ENCODE measurements at places on chromosomes 7 and 10.

- no peak for DNase-seq
These were observed 36.6 kb downstream of the TRUB1 start for GRCh38 chr10:114974625-114975024.

DNA sequence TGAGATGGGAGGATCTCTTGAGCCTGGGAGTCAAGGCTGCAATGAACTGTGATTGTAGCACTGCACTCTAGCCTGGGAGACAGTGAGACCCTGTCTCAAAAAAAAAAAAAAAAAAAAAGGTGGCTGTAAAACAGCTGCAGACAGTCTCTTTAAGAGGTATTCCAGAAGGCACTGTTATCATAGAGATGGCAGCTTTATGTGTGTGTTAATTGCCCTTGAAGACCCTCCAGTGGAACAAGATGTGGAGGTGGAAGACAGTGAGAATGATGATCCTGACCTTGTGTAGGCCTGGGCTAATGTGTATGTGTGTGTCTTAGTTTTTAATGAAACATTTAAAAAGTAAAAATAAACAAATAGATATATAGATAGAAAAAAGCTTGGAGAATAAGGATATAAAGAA, 66.0 kb downstream of the ZNF487 start:
- DNase-seq: no peak

DNA sequence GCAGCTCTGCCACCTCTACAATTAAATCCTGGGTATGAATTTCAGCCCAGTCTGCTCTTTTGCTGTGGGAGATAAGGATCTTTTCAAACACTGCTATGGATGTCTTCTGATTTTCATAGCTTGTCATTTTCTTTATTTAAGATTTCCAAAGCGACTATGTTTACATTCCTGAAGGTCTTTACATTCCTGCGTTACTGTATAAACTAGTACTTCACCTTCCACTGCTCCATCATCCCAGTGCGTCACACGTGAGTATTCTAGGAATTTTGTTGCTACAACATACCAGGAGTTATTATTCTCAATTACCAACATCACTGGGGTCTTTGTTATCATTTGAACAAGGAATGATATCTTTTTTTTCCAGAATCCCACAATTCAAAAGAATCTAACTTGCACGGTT, 944.7 kb downstream of the SORCS3 start:
- no peak for DNase-seq

DNA sequence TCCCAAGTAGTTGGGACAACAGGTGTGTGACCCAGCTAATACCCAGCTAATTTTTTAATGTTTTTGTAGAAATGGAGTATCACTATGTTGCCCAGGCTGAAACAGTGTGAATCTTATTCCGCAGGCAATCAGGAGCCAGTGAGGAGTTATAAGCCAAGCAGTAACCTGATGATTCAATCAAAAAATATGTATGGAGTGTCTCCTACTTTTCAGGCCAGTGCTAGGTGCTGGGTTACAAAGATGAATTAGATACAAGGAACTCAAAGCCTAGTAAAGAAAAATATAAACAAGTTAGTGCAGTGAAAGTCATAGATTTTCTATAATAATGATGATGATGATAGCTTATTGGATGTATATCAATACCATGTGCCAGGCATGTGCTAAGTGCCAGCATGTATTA, 13.2 kb upstream of the IFRD1 start:
- no peak for DNase-seq

GRCh38 chr10:77877441-77878344, 48.9 kb downstream of the DLG5 start:
- no peak for DNase-seq

DNA sequence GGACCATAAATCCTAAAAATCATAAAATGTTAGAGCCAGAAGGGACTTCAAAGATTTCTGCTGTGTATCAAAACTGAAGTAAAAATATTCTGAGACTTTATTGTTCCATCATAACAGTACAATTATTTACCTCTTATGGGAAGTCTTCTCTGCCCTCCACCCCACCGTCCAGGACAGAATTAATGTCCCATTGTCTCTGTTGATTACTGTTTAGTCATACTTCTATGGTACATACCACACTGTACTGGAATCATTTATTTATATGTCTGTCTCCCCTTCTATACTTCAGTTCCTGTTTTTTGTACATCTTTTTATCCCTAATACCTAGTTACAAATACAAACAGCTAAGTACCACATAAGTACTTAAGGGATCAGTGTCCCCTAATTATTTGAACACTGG, 91.4 kb upstream of the CAPZA2 start:
- no peak for DNase-seq

- no peak for DNase-seq
These were observed 203.5 kb downstream of the USP6NL start for GRCh38 chr10:11407939-11408338.

- no peak for DNase-seq
These were observed 688.0 kb upstream of the ZWINT start for GRCh38 chr10:57049096-57049495.

DNA sequence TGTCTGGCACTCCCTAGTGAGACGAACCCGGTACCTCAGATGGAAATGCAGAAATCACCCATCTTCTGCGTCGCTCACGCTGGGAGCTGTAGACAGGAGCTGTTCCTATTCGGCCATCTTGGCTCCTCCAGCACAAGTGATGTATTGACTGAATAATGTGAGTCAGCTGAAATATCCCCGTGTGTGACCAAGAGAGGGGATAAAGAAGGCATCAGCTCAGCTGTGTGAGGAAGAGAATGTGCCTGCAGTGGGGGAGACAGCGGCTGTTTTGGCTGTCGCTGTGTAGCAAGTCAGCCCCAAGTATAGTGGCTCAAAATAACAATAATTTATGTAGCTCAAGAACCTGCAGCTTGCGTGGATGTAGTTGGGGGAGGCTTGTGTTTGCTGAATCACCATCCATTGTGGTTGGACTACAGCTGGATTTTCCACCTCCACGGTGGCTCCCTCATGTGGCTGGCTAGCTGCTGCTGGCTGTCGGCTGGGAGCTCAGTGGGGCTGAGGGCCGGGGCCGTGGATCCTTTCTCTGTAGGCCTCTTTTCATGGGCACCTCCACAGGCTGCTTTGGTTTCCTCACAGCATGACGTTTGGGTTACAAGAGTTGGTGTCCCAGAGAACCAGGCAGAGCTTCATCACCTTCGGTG, 434.5 kb downstream of the CCSER2 start:
- DNase-seq: no peak

- DNase-seq: no peak
These were observed 4.4 kb upstream of the SEMA3C start for GRCh38 chr7:80923211-80923612.

DNA sequence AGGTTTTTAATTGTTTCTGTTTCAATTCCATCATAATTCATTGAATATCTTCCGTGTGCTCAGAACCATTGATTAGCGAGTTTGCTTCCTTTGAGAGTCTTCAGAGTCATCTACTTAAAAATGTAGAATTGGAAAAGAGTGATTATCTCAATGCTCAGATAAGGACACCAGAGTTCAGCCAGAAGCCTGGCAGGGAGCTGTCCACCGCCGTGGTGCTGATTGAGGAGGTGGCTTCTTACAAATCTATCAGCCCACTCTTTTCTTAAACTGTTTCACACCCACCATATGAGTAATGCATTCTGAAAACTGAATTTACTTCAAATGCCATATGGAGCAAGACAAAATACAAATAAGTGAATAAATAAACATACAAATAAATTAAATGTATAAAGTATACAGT, 79.3 kb downstream of the INSYN2A start:
- DNase-seq: no peak

DNA sequence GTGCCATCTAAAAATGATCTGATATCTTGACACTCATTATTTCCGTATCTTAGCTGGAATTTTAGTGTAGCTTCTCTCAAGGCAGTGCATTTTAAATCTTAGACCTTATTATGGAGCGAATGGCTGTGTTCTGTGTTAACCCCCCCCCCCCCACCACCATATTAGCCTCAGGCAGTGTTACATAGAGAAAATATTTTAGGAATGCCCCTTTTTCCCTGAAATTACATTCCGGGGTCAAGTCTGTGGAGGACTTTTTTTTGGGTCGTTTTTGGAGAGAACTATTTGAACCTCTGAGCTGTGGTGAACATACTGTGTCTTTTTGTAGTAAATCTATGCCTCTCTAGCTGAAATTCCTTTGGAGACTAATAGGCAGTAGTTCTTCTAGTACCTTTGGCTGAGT, 3.1 kb downstream of the CCDC126 start:
- no peak for DNase-seq

GRCh38 chr10:71984809-71985388, 20.7 kb downstream of the CHST3 start:
- DNase-seq: no peak

- DNase-seq: no peak
These were observed 377.6 kb downstream of the PHTF2 start for GRCh38 chr7:78176171-78176570.

GRCh38 chr10:88115968-88116367, 252.5 kb downstream of the PTEN start:
- no peak for DNase-seq

DNA sequence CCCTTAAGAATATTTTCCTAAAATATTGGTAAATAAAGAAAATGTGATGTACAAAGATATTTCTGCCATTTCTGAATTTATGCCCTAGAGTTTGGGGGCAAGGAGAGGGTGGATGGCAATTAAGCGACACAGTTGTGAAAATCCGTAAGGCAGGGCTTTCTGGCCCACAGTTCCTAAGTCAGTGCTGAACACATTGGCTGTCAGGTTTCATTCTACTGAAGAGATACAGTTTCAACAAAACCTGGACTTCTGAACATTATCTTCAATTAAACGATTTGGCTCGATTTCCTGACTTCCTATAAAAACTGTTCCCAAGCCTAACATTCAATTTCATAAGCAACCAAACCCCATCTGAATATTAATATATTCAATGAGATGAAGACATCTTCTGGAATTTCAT, 61.1 kb upstream of the NEBL start:
- no peak for DNase-seq

DNA sequence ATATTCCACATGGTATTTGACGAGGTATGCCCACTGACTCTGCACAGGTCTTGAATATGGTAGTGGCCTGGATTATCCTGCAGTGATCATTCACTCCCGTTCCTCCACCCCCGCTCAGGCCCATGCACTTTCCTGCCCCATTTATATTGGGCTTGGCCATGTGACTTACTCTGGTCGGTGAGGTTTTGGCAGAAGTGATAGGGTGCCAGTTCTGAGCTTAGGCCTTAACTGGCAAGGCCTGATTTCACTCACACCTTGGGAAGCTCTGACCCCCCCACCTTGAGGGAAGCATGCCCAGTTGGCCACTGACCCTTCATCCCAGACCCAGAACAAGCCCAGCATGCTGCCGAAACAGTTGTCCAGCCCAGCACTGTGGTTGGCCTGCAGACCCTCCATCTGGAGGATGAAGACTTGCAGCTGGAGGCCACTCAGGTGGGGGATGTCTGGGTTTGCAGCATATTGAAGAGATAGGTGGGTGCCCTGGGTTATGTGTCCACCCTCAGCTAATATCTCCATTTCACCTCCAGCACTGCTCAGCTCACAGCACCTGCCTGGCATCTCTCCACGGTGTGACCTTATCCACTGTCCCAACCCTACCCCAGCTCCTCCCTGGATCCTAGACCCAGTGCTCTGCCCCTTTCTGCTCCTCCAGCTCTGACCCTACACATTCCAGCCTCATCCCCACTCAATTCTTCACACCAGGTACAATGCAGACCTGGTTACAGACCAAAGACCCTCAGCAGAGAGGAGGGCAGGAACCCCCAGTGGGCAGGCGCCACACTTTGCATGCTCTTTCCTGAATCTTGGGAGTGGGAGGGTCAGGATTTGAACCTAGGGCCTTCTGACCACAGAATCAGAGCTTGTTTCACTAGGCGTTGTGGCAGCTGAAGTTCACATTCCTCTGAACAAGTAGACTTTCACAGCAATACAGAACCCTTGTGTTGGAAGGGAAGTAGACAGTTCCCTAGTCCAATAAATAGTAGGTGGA, 138.1 kb upstream of the CHST15 start:
- DNase-seq: no peak

DNA sequence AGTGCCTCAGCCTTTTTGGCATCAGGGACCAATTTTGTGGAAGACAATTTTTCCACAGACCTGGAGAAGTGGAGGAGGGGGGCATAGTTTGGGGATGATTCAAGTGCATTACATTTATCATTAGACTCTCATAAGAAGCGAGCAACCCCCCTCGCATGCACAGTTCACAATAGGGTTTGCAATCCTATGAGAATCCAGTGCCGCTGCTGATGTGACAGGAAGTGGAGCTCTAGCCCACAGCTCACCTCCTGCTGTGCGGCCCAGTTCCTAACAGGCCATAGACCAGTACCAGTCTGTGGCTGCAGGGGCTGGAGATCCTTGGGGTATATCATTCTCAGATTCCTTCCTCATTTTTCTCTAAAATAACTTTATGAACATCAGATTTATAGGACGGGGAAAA, 50.8 kb downstream of the ATAD1 start:
- no peak for DNase-seq

DNA sequence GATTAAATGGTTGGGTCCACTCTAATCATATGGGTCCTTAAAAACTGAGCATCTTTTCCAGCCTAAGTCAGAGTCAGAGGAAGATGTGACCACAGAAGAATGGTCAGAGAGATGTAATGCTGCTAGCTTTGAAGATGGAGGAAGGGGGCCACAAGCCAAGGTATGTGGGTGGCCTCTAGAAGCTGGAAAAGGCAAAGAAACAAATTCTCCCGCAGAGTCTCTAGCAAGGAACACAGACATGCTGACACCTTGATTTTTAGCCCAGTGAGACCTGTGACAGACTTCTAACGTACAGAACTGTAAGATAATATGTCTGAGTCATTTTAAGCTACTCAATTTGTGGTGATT, 1.5 kb upstream of the EXOC6 start:
- no peak for DNase-seq

- no peak for DNase-seq
These were observed 34.5 kb downstream of the SMURF1 start for GRCh38 chr7:99109108-99110051.

- DNase-seq: no peak
These were observed 68.0 kb downstream of the PTPRZ1 start for GRCh38 chr7:121940918-121941317.

- DNase-seq: no peak
These were observed 227.2 kb upstream of the GRB10 start for GRCh38 chr7:51009716-51010496.

DNA sequence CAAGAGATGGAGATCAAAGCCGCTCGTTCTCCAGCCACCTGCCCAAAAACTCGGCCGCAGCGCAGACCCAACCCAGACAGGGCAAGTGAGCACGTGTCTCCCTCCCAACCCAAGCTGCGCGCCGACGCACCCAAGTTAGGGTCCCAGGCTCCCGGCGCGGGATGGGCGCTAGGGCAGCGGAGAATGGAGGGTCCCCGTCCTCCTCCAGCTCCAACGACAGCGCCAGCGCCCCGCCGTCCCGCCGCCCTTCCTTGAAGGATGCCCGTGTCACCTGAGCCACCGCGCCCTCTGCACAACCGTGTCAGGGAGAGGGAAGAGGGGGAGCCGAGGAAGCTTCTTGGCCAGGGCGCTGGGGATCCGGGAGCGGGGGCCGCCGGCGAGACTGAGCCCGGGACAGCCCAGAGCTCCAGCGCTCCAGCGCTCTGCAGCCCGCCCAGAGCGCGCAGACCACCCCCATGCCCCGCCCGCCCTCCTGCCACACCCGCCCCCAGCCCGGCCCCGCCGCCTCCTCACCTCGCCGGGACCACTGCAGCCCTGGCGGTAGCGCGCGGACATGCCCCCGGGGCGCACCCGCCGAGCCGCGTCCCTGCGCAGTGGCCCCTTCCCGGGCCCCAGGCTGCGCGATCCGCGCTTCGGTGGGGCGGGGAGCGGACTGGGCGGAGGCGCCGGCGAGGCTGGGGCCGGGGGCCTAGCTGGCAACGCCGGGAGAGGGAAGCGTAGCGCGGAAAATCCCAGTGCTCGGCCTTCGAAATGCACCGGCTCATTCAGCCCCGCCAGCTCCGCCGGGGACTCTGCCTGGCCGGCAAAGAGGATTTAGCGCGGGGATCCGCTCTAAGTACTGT, at the start of gene SLC16A12:
SLC16A12 (minus strand) TSS at position 424 of the 842 bp plus-strand sequence. CDS start 73,016 bp downstream, outside the sequence.
- no peak for DNase-seq

- no peak for DNase-seq
These were observed 6.3 kb downstream of the IFT22 start for GRCh38 chr7:101315336-101315735.

Measured in stimulated activated CD4-positive, alpha-beta T cell treated with anti-CD3 and anti-CD28 coated beads, Interleukin-1b, Interleukin-23, amount 100 ng/mL, for 1 hour (primary cell).